ENCODE measurements at places on chromosomes 4 and X.

DNA sequence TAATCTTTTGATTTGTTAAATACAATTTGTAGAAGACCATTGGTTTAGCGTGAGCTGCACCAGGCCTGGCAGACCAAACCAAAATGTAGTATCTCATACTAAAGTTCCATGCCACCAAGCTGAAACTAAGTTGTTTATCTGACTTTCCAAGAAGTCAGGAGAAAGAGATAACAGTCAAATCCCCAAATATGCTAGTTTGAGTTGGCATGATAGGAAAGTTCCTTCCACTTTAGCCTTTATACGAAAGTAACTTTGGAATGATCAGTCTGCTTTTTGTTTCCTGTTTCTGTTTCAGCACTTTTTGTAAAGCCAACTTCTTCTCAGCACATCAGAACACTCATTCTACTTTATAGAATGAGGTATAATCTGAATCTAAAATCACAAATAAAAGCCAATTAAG lies 449.2 kb downstream of the GRXCR1 start:
- DNase-seq = no peak

DNA sequence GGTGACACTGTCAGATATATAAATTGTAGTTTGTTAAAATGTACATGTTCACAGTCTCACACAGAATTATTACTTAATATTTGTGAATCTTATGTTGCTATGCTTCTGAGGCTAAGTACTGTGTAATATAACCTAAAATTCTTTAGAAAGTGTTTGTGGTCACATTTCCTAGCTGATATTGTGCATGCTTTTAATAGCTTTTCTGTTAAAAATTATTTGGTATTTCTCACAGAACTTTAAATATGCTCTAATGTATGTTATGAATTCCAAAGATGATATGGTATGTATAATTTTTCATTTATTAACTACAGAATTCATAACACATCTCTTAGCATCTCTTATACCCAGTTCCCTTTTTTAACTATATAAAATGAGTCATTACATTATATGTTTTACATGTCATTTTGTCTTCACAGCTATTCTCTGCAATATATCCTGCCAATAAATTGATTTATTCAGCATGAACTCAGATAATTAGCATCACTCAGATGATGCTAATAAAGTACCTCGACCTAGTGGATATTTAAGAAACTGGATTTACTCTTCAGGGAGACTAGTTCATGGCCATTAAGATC lies 9.3 kb downstream of the PTPN13 start:
- peak; percentile 23 for DNase-seq

GRCh38 chrX:30572004-30572403 lies 5.6 kb downstream of the TASL start:
- no peak for DNase-seq

- DNase-seq = no peak
Observed at GRCh38 chrX:153657161-153657560, 10.2 kb downstream of the DUSP9 start.

- DNase-seq = peak; percentile 24
Observed at GRCh38 chrX:149527705-149528104, 13.1 kb upstream of the EOLA1 start.

DNA sequence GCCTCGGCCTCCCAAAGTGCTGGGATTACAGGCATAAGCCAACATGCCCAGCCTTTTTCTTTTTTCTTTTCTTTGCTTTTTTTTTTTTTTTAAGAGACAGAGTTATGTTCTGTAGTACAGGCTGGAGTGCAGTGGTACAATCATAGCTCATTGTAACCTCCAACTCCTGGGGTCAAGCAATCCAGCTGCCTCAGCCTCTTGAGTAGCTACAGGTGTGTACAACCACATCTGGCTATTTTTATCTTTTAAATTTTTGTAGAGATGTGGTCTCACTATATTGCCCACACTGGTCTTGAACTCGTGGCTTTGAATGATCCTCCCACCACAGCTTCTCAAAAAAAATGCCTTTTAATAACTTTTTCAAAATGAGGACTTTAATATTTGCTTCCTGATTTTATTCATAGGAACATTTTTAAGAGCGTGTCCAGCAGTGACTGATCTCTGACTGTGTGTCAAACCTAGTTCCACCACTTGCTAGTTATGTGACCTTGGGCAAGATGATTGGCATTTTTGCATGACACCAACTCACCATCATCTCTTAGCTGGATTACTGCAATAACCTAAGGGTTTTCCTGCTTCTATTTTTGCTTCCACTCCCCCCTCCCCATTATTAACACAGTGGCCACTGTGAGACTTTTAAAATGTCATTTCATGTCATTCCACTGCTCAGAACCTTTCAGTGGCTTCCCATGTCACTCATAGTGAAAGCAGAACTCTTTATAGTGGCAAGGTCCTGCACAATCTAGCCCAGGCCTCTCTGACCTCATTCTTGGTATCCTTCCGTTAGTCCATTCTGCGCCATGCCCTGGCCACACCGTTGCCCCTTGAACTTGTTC lies 4.5 kb upstream of the TNIP3 start:
- DNase-seq = no peak
